ENCODE measurements at places on chromosomes 6 and 20.

DNA sequence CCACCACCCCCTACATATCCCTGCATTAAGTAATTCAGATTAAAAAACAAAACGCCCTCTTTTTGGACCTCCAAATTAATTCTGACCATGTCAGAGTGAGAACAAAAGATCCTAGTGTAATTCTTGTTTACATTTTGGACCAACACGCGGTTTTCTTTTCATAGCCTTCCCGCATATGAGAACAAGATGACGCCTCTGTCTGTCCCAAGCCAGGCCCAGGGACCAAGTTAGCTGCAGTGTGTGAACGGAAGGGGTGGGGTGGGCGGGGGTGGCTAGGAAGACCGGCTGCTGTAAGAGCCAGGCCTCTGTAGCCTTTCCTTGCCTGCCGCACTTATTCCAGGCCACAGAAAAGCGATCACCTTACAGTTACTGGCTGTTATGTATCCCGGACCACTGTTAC, 68.0 kb downstream of the PLCG1 start:
- DNase-seq, result peak; percentile 86

DNA sequence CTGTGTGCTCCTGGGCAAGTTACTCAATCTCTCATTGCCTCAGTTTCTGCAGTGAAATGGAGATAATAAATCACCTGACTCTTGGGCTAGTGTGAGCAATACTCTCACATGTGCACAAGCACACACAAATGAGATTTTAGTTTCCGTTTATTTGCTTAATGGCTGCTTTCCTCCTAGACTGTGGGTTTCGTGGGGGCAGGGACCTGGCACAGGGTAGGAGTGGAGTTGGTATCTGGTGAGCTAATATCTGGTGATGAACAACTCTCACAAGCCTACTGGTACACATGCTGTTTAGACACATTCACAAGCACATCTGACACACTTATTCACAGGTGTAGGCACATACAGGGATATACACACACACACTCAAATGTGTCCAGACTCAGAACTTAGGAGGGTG, 73.8 kb downstream of the TOX2 start:
- no peak for DNase-seq

DNA sequence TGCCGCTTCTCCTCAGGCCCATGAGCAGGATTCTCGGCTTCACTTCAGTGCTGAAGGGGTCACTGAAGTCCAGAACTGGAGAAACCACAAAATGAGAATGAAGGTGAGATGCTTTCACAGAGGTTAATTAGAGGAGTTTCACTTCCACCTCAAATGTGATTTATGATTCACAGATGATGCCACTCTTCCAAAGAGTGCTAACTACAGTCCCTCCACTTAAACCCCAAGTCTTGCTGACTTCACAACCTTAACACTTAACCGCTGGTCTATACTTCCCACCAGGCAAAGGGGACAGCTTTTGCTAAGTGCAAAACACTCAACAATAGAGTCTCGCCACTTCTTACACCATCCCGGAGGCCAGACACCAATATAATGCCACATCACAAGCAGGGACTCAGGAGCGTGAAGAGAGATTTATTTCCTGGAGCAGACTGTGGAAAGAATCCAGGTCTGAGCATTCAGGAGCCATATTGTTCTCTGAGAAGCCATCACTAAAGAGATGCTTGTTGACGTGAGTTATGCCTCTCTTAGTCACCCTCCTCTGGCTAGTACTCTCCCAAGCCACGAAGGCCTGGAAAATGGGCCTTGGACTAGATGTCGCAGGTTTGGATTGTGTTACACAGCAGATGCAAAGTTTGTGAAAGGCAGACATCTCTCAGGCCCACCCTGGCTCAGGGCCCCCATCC, 24.4 kb downstream of the RRAGD start:
- DNase-seq, result no peak

DNA sequence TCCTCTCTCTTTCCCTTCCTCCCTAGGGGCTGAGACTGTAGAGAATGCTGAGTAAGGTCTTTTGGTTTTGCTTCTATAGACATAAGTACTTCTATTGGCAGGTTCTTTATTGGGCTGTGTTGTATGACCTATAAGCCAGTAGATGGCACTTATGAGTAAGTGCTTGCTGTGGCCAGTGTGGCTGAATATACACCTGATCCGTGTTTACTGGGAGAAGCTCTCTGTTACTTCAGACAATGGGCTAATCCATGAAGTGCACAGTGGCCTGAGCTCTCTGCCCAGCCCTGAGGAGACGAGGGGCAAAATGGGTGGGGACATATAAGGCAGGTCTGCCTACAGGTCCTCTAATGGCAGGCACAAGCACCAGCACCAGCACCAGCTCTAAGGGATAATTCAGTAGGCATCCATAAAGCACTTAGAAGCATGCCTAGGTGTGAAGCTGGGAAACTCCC, 610.3 kb downstream of the RNF144B start:
- DNase-seq, result no peak

- no peak for DNase-seq
Observed at GRCh38 chr6:52641826-52642225, 29.1 kb upstream of the TMEM14A start.

DNA sequence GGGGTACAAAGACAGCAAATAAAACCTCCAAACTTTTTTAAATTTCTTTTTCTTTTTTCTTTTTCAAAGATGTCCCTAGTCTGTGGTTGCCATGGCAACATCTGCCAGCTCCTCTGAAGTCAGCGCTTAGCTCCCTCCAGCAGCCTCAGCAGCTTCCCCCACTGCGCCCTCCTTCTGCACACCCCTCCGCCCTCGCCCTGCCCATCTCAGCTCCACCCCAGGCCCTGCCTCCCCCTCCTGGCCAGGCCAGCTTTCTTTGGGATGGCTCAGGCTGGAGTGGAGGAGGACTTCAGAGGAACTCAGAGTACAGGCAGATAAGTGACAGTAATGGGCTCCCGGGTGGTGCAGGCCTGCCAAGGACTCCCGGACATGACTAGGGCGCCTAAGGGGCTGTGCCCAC, 104.6 kb downstream of the LRFN2 start:
- peak; percentile 41 for DNase-seq

DNA sequence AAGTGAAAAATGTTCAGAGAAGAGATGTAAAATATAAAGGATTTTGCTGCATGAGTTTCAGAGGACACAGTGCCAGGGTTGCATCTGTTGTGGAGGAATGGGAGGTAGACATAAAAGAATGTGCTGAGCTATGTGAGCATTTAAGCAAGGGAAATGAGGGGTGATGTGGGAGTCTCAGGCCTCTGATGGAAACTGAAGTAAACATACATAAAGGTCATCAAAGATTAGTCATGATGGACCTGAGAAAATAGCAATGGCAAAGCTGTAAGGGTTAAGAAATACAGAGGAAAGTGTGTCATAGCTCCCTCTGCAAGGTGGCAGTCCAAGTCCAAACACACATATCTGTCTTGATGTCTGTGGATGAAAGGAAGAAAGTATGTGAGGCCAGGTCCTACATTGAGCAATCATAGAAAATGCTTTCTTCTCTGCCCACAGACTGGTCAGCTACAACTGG, 306.6 kb upstream of the ECI2 start:
- DNase-seq, result no peak

GRCh38 chr6:152091851-152092341, 284.4 kb downstream of the ESR1 start:
- no peak for DNase-seq

DNA sequence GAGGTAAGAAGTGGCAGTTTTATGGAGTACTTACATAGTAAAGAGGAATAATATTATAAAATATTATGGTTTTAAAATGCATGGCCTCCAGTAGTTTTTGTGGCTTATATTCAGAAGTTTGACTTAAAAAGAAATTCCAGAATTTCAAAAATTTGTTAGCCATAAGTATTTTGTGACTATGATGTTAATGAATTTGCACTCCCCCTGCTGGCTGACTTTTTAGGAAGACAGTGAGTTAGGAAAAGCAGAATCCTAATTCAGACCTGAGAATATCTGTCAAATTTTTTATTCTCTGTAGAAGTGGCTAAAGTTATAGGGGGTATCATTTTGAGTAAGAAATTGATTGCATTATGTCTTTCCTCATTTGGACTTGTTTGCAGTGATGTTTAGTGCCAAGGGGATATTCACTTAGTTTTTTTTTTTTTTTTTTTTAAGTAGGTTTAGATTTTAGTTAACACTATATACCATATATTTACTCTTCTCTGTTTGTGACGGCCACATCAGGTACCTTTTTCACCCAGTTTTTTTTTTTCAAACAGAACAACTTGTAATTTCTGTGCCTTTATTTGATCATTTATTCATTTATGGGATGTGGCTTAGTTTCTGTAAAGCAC, 40.8 kb downstream of the ZFAND3 start:
- DNase-seq, result peak; percentile 25

All from midbrain (tissue), 1 donor.